ENCODE measurements at places on chromosomes 11 and 22. TPM values are rescaled to one million over a fixed set of nuclear protein-coding genes. Genes with fewer than 3 reads are reported as not detected.

The IPO7 gene
- 32.9 TPM for polyA plus RNA-seq

The HSPB2 gene
- polyA plus RNA-seq, result not detected

The CABP4 gene
- polyA plus RNA-seq, result 2.4 TPM

The GRM5 gene
- 0.10 TPM for polyA plus RNA-seq

The OR4C16 gene
- polyA plus RNA-seq, result not detected

The YPEL1 gene
- 3.7 TPM for polyA plus RNA-seq

The TRIM48 gene
- polyA plus RNA-seq, result not detected

The PPARA gene
- 2.9 TPM for polyA plus RNA-seq

The OR10D3 gene
- not detected for polyA plus RNA-seq

GRCh38 chr11:74092425-74092824 lies 78.4 kb downstream of the C2CD3 start:
- H3K27me3 ChIP-seq, result no peaks in the 10 kb centered on the region
- H3K27ac ChIP-seq, result no peak overlapping the region
- H3K36me3 ChIP-seq, result peaks cover 11% of the 10 kb centered on the region
- H3K4me1 ChIP-seq, result no peaks in the 10 kb centered on the region
- DNase-seq, result no peak
- H3K4me3 ChIP-seq, result no peak overlapping the region

DNA sequence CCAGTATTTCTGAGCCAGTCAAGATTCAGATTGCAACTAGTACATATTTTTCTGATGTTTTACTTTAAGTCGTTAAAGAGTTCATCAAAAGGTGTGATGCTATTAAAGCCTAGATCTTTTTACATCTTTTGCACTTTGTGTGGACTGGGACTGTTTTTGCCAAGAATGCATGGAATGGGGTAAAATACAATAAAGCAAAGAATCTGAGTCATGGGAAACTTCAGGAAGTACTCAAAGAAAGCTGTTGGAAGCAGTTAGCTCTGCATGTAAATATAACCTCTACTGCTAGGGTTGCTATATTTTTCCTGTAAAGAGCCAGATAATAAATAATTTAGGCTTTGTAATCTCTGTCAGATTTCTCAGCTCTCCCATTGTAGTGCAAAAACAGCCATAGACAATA lies 20.9 kb downstream of the ATXN10 start:
- H3K27ac ChIP-seq, result no peak overlapping the region
- no peak overlapping the region for H3K4me3 ChIP-seq
- H3K4me1 ChIP-seq, result peaks cover 15% of the 10 kb centered on the region
- H3K36me3 ChIP-seq, result peaks cover 5% of the 10 kb centered on the region
- H3K27me3 ChIP-seq, result no peaks in the 10 kb centered on the region

GRCh38 chr11:128184981-128185380 lies 402.4 kb downstream of the ETS1 start:
- H3K4me3 ChIP-seq, result no peak overlapping the region
- H3K36me3 ChIP-seq, result no peaks in the 10 kb centered on the region
- no peak for DNase-seq
- H3K4me1 ChIP-seq, result peaks cover 16% of the 10 kb centered on the region

DNA sequence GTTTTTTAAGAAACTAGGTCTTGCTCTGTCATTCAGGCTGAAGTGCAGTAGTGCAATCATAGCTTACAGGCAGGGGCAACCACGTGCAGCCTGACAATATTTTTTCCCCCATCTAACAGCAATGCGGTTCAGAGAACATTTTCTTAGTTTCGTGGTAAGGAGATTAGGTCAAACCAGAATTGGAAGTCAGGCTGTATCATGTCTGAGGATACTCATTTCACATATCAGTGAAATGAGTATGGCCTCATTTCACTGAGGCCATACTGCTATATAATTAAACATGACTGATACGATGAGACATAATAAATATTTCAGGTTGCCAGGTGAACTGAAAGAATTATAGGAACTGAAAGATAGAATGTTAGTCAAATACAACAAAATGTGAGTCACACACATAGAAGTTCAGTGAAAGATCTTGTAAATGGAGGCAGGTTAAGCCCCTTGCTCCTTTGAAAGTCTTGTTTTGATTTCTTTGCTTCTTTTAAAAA lies 32.5 kb upstream of the IZUMO1R start:
- no peak overlapping the region for H3K27ac ChIP-seq
- H3K36me3 ChIP-seq, result no peaks in the 10 kb centered on the region
- no peak overlapping the region for H3K4me3 ChIP-seq
- H3K27me3 ChIP-seq, result no peaks in the 10 kb centered on the region
- DNase-seq, result no peak
- no peaks in the 10 kb centered on the region for H3K4me1 ChIP-seq

- H3K4me1 ChIP-seq, result no peaks in the 10 kb centered on the region
- no peak overlapping the region for H3K27ac ChIP-seq
- H3K27me3 ChIP-seq, result no peaks in the 10 kb centered on the region
- no peaks in the 10 kb centered on the region for H3K36me3 ChIP-seq
Measured at GRCh38 chr11:115458877-115459276, 45.3 kb downstream of the CADM1 start.

- no peaks in the 10 kb centered on the region for H3K4me1 ChIP-seq
- DNase-seq, result no peak
- H3K27ac ChIP-seq, result no peak overlapping the region
- H3K27me3 ChIP-seq, result peaks cover 3% of the 10 kb centered on the region
Measured at GRCh38 chr11:342328-342727, 21.7 kb upstream of the IFITM3 start.

- no peaks in the 10 kb centered on the region for H3K36me3 ChIP-seq
- no peaks in the 10 kb centered on the region for H3K4me1 ChIP-seq
- no peak overlapping the region for H3K27ac ChIP-seq
- DNase-seq, result no peak
- peaks cover 15% of the 10 kb centered on the region for H3K27me3 ChIP-seq
Measured at GRCh38 chr11:119369132-119369925, 12.2 kb downstream of the USP2 start.

DNA sequence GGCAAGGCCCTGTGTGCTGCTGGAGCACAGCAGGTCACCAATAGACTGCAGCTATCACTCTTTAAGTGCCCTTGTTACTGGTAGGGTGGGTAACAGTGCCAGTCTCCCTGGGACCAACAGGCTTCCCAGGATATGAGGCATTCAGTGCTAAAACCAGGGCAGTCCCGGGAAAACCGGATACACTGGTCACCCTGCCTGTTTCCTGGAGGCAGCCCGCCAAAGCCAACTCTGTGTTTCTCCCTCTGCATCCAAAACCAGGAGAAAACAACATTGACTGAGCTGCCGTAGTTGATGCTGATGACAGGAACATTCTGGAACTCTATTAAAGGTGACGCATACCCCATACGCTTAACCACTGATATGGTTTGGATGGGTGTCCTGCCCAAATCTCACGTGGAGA lies 149.1 kb downstream of the SHANK2 start:
- H3K4me3 ChIP-seq, result no peak overlapping the region
- no peaks in the 10 kb centered on the region for H3K36me3 ChIP-seq
- DNase-seq, result no peak

- H3K4me1 ChIP-seq, result no peaks in the 10 kb centered on the region
- H3K36me3 ChIP-seq, result no peaks in the 10 kb centered on the region
- peak; percentile 27 for DNase-seq
Measured at GRCh38 chr22:45632791-45633515, 38.7 kb upstream of the ATXN10 start.

- H3K27me3 ChIP-seq, result no peaks in the 10 kb centered on the region
- no peaks in the 10 kb centered on the region for H3K4me1 ChIP-seq
- no peaks in the 10 kb centered on the region for H3K36me3 ChIP-seq
- no peak for DNase-seq
- H3K27ac ChIP-seq, result no peak overlapping the region
Measured at GRCh38 chr11:82384308-82384707, 349.4 kb downstream of the FAM181B start.

DNA sequence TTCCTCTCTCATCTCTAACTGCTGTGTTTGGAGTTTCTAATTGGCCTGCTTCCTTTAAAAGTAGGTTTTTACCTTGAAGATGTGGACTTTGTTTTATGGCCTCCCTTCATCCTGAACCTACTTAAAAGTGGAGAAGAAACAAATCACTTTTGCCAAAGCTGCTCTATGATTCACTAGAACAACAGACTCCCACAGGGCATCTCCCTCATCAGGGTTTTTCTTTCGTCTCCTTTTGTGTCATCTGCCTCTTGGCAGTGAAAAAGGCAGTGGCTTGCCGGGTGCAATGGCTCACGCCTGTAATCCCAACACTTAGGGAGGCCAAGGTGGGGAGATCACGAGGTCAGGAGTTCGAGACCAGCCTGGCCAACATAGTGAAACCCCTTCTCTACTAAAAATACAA lies 186.6 kb upstream of the MTNR1B start:
- DNase-seq, result no peak
- no peaks in the 10 kb centered on the region for H3K4me1 ChIP-seq
- no peak overlapping the region for H3K4me3 ChIP-seq
- no peak overlapping the region for H3K27ac ChIP-seq
- H3K27me3 ChIP-seq, result no peaks in the 10 kb centered on the region

DNA sequence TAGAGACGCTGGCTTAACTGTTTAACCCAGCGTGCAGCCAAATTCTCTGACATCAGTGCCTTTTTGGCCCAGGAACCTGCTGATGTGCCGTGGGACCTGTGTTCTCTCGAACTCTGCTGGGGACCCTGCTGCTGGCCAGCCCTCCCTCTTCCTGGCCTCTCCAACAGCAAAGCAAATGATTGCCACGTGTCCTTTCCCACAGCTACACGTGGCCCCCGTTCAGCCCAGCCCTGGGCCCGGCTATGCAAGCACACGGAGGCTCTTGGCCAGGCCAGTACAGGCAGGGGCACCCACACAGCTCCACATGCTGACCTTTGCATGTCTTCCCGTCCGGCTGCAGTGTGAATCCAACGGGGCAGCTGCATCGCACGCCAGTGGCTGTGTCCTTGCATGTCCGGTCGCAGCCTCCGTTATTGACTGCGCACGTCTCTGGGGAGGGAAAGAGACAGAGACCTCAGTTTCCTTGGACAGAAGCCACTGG lies 51.6 kb upstream of the TTLL12 start:
- DNase-seq, result no peak
- H3K4me3 ChIP-seq, result no peak overlapping the region
- H3K27ac ChIP-seq, result no peak overlapping the region
- H3K4me1 ChIP-seq, result no peaks in the 10 kb centered on the region
- no peaks in the 10 kb centered on the region for H3K36me3 ChIP-seq

GRCh38 chr11:47443817-47444216 lies 5.1 kb downstream of the RAPSN start:
- no peak for DNase-seq
- no peaks in the 10 kb centered on the region for H3K4me1 ChIP-seq
- no peaks in the 10 kb centered on the region for H3K27me3 ChIP-seq
- H3K27ac ChIP-seq, result no peak overlapping the region
- H3K36me3 ChIP-seq, result no peaks in the 10 kb centered on the region

DNA sequence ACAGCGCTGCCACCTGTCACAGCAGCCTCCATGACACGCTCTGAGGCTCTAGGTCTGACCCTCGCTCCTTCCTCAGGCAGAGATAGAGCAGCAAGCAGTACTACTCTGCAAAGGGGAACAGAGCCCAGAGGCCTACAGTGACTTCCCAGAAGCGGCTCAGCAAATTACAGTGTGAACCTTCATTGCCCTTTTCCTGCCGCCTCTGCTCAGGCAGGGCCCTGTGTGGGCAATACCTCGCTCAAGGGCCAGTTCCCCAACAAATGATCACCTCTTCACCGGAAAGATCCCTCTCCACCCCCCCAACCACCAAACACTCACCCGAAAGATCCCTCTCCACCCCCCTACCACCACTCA lies 12.3 kb downstream of the KIAA0930 start:
- H3K36me3 ChIP-seq, result no peaks in the 10 kb centered on the region
- no peak for DNase-seq
- no peaks in the 10 kb centered on the region for H3K27me3 ChIP-seq

- H3K27ac ChIP-seq, result peak overlapping the region; percentile 99
- H3K27me3 ChIP-seq, result no peaks in the 10 kb centered on the region
- H3K4me3 ChIP-seq, result peak overlapping the region; percentile 55
- DNase-seq, result peak; percentile 97
Measured at GRCh38 chr11:76823481-76824028, 37.2 kb upstream of the ACER3 start.

GRCh38 chr11:47067401-47067800 lies 109.3 kb downstream of the ARFGAP2 start:
- H3K4me1 ChIP-seq, result peaks cover 6% of the 10 kb centered on the region
- H3K36me3 ChIP-seq, result no peaks in the 10 kb centered on the region
- H3K4me3 ChIP-seq, result no peak overlapping the region
- no peak overlapping the region for H3K27ac ChIP-seq
- no peak for DNase-seq
- no peaks in the 10 kb centered on the region for H3K27me3 ChIP-seq

DNA sequence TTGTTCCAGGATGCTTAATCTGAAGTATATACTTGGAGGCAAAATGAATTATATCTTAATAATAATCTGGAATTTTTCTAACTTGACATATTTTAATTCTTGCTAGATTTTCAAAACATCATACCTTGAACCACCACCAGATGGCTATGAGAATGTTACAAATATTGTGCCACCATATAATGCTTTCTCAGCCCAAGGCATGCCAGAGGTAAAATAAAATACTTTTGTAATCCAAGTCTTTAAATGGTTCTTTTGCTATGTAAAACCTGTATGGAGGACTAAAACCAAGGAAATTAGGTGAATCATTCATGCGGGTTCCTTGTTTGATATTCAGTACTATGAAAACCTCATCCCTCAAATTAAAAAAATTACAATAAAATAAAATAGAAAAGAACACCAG lies 14.4 kb downstream of the NAALAD2 start:
- H3K27me3 ChIP-seq, result no peaks in the 10 kb centered on the region
- no peak overlapping the region for H3K4me3 ChIP-seq
- DNase-seq, result no peak
- H3K27ac ChIP-seq, result no peak overlapping the region
- H3K4me1 ChIP-seq, result no peaks in the 10 kb centered on the region

DNA sequence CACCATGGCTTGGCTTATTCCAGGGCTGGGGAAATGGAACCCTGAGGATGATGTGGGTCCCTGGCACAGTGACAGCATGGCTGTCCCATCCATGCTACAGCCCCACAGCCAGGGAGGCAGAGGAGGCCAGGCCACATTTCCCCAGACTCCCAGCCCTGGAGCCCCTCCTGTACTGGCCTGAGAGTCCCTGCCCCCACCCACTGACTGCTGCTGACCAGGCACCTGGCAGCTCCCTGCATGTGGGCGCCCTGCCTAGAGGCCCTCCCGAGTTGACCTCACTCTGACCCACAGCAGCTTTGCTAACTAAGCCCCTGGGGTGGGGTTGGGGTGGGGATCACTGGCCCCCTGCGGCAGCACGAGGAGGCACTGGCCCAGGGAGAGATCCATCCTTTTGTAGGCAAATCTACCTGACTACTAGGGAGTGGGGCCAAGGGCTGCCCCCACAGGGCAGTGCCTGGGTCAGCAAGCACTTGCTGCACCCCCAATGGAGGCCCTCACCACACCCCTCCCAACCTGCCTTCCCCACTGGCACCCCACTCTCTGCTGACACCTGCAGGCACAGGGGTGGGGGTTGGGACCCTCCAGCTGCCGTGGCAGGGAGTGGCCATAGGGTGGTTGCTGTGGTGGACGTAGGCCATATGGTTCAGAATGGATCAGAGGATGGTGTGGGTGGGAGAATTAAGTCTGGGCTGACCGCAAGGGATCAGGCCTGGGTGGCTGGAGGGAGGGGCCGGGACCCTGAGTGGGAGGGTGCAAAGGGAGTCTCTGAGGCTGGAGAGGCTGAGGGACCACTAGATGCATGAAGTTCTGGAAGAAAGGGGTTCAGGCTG lies 17.4 kb downstream of the ARVCF start:
- H3K27ac ChIP-seq, result peak overlapping the region; percentile 52
- no peak for DNase-seq
- H3K4me3 ChIP-seq, result no peak overlapping the region
- H3K27me3 ChIP-seq, result no peaks in the 10 kb centered on the region
